NCI-H2227 treated with DMSO at 0.1 percent for 48 hours (cell line): ENCODE measurements at places on chromosomes 12 and 14.

DNA sequence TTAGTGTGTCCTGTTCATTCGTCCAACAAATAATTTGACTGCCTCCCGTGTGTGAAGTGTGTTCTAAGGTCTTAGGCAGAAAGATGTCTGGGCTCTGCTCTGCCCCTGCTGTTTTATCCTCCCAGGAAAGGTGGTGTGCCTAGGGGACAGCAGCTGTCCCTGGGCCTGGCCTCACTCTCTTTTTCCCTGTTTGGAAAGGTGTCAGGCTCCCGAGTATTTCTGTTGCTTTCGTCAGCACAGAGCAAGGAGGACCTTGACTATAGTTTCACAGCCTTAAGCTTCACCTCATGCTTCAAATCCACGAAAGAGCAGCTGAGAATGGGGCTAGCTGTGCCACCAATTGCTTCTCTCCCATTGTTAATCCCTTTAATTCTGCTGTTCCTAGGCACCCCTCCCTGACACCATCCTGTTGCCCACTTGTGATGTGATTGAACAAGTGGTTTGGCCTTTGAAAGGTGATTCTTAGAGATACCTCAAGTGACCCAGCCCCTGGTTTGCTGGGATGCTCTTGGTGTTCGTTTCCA is 54.2 kb downstream of the TGFB3 start:
- no peak for DNase-seq

DNA sequence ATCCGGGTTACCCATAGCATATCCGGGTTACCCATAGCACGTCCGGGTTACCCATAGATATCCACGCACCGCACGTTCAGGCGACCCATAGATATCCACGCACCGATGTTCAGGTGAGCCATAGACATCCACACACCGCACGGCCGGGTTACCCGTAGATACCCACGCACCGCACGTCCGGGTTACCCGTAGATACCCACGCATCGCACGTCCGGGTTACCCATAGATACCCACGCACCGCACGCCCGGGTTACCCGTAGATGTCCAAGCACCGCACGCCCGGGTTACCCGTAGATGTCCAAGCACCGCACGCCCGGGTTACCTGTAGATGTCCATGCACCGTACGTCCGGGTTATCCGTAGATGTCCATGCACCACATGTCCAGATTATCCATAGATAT is 60.3 kb upstream of the SYT1 start:
- no peak for DNase-seq

DNA sequence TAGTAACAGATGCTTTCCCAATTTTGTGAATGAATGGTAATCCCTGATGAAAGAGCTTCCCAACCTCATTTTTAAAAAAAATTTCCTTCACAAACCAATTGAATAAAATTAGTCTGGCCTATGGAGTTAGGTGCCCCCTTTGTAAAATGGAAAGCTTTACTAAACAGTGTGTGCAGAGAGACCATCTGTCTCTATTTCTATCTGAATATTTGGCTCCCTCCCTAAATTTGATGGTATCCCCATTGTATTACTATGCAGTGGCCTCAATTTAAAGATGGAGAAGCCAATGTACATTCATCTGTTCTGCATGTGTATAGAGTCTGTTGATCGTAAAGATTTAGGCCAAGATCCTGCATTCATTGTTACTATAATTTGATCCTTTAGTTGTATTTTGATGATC is 397.7 kb upstream of the RGS6 start:
- DNase-seq, result no peak

GRCh38 chr14:98888281-98888680 is 383.7 kb downstream of the BCL11B start:
- no peak for DNase-seq

- DNase-seq, result no peak
Observed at GRCh38 chr14:27917896-27918295, 848.7 kb upstream of the FOXG1 start.

GRCh38 chr12:94550964-94551363 is 91.3 kb upstream of the CEP83 start:
- DNase-seq, result no peak

DNA sequence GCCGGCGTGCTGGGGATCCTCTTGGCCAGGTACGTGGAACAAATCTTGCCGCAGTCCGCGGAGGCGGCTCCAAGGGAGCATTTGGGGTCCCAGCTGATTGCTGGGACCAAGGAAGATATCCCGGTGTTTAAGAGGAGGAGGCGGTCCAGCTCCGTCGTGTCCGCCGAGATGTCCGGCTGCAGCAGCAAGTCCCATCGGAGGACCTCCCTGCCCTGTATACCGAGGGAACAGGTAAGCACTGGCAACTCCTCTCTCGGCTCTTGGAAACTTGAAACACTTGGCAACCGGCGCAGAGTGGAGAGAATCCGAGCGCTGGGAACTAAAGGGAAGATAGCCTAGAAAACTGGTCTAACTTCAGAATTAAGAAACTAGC is 1.7 kb downstream of the PDE3A start:
- no peak for DNase-seq

DNA sequence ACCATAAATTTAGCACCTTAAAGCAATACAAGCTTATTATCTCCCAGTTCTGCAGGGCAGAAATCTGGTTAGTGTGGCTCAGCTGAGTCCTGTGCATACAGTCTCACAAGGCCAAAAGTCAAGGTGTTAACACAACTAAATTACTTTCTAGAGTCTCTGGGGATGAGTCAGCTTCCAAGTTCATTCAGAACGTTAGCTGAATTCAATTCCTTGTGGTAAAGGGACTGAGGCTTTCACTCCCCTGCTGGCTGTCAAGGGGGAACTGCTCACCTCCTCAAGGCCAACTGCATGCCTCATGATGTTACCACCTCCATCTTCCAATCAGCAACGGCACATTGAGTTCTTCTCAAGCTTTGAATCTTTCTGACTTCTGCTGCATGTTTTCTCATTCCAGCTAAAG is 27.6 kb downstream of the EML5 start:
- no peak for DNase-seq

DNA sequence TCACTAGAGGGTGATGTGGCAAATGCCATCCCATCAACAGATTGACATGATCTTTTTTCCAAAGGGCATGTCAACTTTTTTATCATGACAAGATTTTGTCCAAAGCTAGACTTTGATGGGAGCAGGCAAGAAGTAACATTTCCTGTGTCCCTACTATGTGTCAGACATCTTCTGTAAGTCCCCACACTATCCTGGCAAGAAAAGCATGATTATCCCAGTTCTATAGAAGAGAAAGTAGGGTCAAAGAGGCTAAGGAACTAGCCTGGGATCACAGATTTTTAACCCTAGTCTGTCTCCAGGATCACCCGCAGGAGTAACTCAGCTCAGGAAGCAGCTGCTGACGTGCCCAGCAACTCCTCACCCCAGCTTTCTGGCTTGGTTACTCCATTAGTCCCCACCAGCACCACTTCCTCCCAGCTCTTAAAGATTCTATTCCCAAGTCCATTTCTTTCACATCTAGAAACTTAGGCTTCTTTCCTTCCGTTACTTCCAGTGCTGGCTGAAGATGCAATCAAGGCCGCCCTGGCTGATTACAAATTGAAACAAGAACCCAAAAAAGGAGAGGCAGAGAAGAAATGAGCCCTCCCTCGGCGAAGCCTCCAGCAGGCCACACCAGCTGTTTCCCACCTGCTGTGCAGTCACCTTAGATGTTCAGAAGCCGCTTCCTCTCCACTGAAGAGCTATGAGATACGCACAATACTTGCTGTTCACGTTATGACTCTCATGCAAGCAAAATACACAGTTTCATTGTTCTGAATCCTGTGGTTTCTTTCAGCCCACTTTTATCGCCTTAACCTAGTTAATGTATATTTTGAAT is 6.2 kb downstream of the ISCU start:
- DNase-seq, result no peak

DNA sequence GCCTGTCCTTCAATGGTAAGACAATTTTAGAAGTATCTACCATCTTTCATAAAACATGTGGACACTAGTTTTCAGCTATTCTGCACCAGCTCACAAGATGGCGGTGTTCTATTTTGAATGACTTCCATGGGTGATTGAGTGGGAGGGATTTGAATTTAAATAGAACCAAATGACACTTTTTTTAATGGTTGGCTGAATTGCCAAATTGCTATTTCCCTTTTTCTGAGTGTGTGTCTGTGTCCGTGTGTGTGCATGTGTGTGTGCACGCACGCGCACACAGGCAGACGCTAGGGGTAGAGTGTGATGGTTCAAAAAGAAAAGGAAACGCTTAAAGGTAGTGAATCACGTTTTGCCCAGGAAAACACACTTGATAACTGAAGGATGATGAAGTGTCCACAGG is 362.6 kb downstream of the DAD1 start:
- no peak for DNase-seq

GRCh38 chr12:66140731-66141130 is 10.2 kb upstream of the LLPH start:
- no peak for DNase-seq

DNA sequence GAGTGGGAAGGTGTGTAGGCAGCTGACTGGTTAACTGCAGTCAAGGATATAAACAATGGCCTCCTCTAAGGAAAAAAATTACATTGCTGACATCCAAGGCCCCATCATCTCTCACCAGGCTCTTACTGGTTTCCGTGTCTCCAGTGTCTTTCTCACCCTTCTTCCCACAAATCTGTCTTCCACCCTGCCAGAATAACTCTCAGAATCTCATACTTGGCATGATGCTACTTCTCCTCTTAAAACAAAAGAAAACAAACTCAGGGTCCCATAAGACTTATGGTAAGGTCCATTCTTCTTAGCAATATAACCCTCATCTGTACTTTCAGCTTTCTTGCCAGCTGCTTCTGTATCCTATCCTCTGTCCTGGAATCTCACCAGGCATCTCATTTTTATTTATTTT is 68.9 kb downstream of the SUSD6 start:
- DNase-seq, result no peak

- no peak for DNase-seq
Observed at GRCh38 chr12:21483531-21483930, 17.9 kb downstream of the RECQL start.

- DNase-seq, result no peak
Observed at GRCh38 chr14:100540926-100541620, 46.1 kb downstream of the BEGAIN start.

DNA sequence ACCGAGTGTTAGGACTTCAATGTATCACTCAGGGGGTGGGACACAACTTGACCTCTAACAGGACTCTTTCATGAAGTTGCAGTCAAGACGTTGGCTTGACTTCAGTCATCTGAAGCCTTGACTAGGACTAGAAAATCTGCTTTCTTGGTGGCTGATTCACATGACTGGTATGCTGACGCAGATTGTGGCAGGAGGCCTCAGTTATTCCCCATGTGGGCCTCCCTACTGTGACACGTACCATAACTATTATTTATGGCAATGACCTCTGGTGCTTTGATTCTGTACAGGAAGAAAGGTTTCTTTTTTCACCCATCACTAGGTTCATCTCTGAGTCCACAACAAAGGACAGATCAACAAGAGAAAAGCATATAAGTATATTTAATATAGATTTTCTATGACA is 270.4 kb downstream of the NEDD1 start:
- DNase-seq, result no peak

DNA sequence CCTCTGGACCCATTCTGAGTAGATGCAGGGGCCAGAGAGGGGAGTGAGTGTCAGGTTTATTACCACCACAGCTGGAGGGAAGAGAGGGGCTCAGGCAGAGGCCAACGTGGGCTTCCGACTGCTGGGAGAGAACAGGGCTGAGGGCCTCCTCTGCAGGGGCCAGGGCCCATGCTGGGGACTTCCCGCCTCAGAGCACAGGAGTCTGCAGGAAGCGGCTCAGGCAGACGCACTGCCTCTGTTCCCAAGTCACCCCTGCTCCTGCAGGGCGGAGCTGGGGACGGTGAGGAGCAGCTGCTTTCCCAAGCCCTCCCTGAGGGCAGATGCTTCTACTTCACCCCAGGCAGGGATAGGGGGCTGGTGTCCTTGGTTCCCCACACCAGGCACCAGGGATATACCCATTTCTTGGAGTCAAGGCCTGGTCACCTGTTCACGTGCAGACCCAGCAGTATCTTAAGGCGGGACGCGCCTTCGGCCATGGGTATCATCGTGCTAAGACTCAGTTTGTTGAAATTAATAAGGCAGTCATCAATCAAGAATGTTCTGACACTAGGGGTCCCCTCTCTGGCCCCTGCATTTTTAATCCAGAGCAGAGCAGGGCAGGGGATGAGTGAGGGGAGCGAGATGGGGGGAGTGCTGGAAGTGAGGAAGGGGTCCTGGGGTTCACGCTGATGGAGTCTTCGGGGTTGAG is 100.0 kb downstream of the PIWIL1 start:
- DNase-seq, result no peak

- DNase-seq, result no peak
Observed at GRCh38 chr12:12713932-12714275, 3.3 kb upstream of the CDKN1B start.

- no peak for DNase-seq
Observed at GRCh38 chr12:106564678-106565329, 18.0 kb upstream of the RFX4 start.

DNA sequence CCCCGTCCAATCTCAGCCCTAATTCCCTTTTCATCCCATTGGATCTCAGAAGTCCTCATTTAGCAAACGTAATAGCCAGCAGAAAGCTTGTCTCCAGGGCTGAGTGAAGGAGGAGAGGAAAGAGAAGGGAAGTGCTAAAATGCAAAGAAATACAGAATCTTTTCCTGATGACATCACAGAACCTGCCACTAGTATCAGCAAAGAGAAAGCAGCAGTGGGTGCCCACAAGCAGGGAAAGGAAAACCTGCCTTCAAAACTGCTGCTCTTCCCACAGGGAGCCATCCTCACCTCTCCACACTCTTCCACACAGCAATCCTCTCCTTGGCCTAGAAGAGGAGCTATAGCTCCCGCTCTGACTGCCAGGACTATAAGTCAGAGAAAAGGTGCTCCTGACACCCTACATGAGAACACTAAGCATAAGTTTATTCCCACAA is 11.3 kb downstream of the MED13L start:
- DNase-seq, result no peak

- no peak for DNase-seq
Observed at GRCh38 chr12:51318846-51319599, 5.0 kb downstream of the BIN2 start.
